ENCODE measurements at places on chromosomes 3 and 15.

GRCh38 chr3:129563850-129564535 is 21.0 kb downstream of the H1-8 start:
- DNase-seq: no peak

- DNase-seq: no peak
These were observed 60.3 kb upstream of the RPL32 start for GRCh38 chr3:12901623-12902045.

GRCh38 chr3:75101329-75102147 is 487.1 kb upstream of the CNTN3 start:
- no peak for DNase-seq

- no peak for DNase-seq
These were observed 252.8 kb downstream of the CLSTN2 start for GRCh38 chr3:140187656-140188221.

GRCh38 chr15:77544162-77544561 is 88.5 kb downstream of the LINGO1 start:
- DNase-seq: no peak

- DNase-seq: no peak
These were observed 60.5 kb upstream of the LRTM1 start for GRCh38 chr3:54988302-54988837.

- DNase-seq: peak; percentile 93
These were observed 13.3 kb upstream of the PAQR9 start for GRCh38 chr3:142976621-142977398.

- DNase-seq: no peak
These were observed 23.4 kb downstream of the GTF2E1 start for GRCh38 chr3:120765830-120766493.

GRCh38 chr3:72490688-72491435 is 357.4 kb downstream of the SHQ1 start:
- DNase-seq: no peak

GRCh38 chr15:83422081-83422480 is 25.1 kb upstream of the SH3GL3 start:
- no peak for DNase-seq

DNA sequence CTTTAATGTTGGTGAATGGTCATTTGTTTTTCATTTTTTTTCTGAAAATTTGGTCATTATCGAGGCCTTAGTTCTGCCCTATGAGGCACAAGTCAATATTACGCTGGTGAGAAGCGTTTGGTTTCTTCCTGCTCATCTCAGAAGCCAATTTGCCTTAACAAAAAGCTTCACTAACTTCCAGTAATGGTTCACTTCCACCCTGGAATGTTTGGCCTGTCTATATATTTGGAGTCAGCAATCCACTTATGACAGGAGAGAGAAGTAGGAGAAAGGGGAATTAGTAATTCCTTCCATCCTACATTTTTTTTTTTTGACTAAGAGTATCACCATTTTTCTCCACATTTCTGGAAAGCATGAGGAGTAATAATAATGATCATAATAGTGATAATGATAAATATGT is 124.4 kb downstream of the DIPK2A start:
- peak; percentile 12 for DNase-seq

- no peak for DNase-seq
These were observed 16.0 kb upstream of the PSMD6 start for GRCh38 chr3:64039332-64039731.

GRCh38 chr15:58527573-58528187 is 95.9 kb downstream of the LIPC start:
- no peak for DNase-seq

- DNase-seq: no peak
These were observed 49.2 kb downstream of the TASOR start for GRCh38 chr3:56633602-56634535.
